T-helper 9 cell (primary cell): ENCODE measurements at places on chromosomes 3 and 15.

GRCh38 chr3:72606005-72606800 lies 242.0 kb downstream of the SHQ1 start:
- no peak for DNase-seq

GRCh38 chr15:39140060-39140604 lies 440.7 kb upstream of the THBS1 start:
- DNase-seq = no peak

DNA sequence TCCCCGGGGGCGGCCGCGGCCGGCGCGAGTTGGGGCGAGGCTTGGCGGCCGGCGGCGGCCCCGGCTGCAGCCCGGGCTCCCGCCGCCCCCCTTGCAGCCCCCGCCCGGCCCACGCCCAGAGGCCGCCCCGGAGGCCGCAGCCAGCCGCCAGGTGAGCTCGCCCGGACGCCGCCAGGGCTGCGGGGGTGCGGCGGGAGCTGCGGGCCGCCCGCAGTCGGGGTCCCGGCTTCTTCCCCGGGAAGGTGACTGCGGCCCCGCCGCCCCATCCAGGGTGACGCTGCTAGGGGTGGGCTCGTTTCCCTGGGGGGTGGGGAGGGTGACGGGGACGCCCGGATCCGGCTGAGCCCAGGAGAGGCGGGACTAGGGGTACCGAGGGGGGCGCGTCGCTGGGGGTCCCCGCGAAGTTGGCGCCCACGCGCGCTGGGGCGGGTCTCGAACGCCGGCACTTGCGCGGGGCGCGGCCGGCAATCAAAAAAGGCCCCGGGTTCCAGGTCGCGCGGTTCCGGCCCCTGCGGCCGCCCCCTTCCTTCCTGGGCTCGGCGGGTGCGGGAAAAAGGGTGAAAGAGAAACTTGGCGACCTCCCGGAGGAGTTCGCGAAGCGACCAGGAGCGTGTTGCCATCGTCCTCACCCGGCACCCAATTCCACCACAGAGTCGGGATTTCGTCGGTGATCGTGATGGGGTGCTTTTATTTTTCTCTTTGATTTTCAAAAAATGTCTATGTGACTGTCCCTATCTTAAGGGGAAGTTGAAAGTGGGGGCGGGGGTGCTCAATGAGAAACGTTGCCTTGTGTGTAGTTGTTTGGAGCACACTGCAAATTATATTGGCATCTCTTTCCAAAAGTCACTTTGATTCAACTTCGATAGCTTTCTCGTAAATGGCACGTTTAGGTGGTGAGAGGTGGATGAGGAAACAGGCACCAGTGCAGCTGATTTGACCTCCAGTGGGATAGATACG lies 619 bp downstream of the ATXN7 start:
- DNase-seq = peak; percentile 38

DNA sequence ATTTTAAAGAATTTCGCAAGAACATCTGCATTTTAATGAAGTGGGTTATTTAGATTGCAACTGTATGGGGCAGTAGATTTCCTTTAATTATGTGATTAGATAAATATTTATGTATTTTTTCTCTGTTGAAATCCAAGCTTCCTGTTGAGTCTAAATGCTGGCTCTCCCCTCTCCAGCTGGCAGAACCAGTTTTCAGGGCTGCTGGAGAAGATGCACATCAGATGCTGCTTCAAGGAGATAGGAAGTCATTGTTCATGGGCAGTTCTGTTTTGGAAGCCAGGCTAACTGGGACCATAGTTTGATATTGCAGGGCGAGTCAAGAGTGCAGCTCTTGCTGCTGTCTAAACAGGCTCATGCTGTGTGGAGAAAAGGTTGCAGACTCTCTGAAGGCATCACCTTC lies 97.4 kb downstream of the SLC9A9 start:
- no peak for DNase-seq

DNA sequence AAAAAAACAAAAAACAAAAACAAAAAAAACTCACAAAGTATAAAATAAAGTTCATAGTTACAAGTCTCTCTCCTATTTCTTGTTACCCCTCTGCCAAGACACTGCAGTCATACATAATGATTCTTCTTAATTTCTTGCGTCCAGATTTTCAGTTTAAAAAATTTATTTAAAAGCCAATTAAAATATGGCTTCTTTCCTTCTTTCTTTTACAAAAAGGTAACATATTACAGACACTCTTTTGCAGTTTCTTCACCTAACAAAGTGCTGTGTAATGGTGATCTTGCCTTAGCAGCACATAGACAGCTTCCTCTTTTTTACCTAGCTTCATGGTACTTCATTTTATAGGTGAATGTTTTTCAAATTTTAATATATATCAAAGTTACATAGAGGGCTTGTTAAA lies 136.1 kb upstream of the SGO1 start:
- DNase-seq = no peak

DNA sequence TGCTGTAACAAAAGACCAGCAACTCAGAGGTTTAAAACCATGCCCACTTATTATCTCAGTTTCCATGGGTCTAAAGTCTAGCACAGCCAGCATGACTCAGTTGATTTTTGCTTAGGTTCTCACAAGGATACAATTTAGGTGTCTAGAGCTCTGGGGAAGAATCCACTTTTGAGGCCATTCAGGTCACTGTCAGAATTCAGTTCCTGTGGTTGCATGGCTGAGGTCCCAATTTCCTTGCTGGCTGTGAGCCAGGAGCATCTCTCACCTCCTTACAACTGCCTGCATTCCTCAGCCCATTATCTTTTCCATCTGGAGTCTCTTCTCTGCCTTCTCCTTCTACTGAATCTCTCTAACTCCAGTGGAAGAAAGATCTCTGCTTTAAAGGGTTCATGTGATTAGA lies 240.5 kb upstream of the CFAP20DC start:
- no peak for DNase-seq

DNA sequence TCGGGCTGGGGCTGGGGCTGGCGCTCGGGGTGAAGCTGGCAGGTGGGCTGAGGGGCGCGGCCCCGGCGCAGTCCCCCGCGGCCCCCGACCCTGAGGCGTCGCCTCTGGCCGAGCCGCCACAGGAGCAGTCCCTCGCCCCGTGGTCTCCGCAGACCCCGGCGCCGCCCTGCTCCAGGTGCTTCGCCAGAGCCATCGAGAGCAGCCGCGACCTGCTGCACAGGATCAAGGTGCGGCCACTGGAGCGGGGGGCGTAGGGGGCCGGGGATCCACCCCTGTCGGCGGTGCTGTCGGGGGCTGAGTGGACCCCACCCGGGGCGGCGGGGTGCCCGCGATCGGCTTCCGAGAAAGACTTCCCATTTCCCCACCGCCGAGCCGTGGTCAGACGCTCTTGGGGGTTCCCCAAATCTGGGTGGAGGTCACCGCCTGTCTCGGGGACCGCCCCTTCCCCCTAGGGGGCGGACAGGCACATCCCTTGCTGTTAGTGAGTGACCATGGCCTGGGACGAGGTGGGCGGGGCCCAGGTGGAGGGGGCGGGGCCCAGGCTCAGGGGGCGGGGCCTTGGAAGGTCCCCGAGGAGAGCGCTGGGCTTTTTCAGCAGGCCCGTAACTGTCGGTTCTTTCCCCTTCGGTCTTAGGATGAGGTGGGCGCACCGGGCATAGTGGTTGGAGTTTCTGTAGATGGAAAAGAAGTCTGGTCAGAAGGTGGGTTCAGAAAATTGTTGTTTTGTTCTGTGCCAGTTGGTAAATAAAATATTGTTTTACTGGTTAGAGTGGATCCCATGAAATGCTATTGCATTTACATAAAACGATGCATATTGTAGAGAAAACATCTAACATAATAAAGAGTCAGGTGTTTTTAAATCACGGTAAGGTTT lies 578 bp downstream of the LACTB start:
- DNase-seq = peak; percentile 55

GRCh38 chr3:195212749-195213375 lies 58.1 kb downstream of the XXYLT1 start:
- no peak for DNase-seq

DNA sequence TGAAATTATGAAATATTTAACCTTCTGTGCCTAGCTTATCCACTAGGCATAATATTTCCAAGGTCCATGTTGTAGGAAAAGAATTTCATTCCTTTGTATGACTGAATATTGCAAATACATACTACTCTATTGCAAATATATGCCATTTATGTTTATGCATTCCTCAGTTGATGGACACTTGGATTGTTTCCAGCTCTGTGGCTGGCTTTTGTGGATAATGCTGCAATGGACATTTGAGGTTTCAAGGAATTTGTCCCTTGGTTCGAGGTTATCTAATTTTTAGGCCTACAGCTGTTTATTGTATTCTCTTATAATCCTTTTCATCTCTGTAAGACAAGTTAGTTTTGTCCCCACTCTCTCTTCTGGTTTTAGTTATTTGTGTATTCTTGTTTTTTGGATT lies 7.7 kb upstream of the AADACL2 start:
- DNase-seq = no peak

GRCh38 chr15:38514601-38515000 lies 50.0 kb downstream of the RASGRP1 start:
- no peak for DNase-seq

GRCh38 chr3:110454066-110454465 lies 617.5 kb upstream of the NECTIN3 start:
- DNase-seq = no peak

- DNase-seq = no peak
These were observed 65.9 kb upstream of the TMEM108 start for GRCh38 chr3:132972333-132972732.

DNA sequence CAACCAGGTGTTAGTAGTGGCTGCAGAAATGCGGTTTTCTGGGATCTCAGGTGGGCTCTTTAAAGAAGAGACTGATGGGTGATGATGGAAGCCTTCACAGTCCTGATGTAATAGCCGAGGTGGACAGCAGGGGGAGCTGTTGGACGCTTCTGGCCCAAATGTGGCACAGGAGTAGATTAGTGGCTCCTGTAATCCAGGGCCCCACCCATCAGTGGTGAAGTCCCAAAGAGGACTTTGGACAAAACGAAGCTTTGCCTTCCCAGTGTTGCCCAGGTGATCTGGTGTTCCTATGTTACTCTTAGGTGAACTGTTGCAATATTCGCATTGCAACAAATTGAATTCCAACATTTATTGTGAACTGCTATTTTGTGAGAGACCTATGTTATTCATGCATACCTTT lies 31.8 kb upstream of the MYZAP start:
- peak; percentile 60 for DNase-seq

GRCh38 chr3:99817047-99817436 lies 620 bp upstream of the CMSS1 start:
- no peak for DNase-seq

GRCh38 chr3:58659051-58659675 lies 7.4 kb downstream of the FAM3D start:
- DNase-seq = no peak

GRCh38 chr3:13380971-13381370 lies 39.2 kb downstream of the NUP210 start:
- DNase-seq = no peak

DNA sequence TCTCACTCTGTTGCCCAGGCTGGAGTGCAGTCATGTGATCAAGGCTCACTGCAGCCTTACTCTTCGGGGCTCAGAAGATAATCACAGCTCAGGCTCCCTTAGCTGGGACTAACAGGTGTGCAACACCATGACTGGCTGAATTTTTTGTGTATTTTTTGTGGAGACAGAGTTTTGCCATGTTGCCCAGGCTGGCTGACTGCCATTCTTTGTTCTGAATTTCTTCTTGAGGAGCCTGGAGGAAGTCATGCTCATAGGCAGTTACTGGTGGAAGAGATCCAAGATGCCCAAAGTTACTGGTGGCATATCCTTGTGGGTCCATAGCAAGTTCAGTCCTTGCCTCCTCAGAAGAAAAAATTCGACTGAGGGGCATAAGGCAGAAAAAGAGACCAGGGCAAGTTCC lies 16.6 kb upstream of the UBP1 start:
- DNase-seq = no peak

GRCh38 chr3:107430996-107431245 lies 53.7 kb downstream of the CCDC54 start:
- DNase-seq = peak; percentile 6

- DNase-seq = no peak
These were observed 31.8 kb downstream of the LPP start for GRCh38 chr3:188185717-188186251.

- no peak for DNase-seq
These were observed 6.6 kb downstream of the CBLB start for GRCh38 chr3:105862217-105862616.

- DNase-seq = no peak
These were observed 87.3 kb downstream of the DHX30 start for GRCh38 chr3:47890126-47890827.

GRCh38 chr15:31571676-31572075 lies 245.0 kb downstream of the KLF13 start:
- DNase-seq = no peak

DNA sequence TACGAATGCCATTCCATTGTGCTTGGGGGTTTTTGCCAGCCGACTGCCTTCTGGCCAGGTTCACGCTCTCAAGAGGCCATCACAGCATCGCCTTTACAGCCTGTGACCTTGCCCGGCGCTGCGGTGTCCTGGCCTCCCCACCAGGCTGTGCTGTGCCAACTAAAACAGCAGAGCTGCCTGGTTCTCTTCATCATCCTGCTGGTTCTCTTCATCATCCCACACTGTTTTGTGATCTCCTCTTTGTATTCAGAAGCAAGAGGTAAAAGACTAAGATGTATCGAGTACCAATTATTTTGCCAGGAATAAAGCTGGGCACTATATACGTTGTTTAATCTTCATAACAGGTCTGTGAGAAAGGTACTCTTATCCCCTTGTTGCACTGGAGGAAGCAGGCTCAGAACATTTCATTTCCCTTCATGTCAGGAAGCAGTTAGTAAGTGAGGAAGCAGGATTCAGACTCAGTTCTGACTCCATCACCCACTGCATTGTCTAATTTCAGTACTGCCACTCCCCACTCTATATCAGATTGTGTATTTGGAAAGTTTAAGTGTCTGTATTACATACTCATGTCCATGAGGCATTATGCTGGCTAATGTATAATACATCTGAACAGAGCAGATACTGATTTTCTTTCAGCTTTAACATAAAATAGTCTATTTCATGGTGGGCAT lies 92.7 kb downstream of the LRRC28 start:
- peak; percentile 21 for DNase-seq

GRCh38 chr3:94291686-94292085 lies 228.8 kb downstream of the NSUN3 start:
- no peak for DNase-seq

GRCh38 chr3:103393395-103394186 lies 958.8 kb downstream of the ZPLD1 start:
- no peak for DNase-seq

- DNase-seq = no peak
These were observed 40.3 kb upstream of the PTPRG start for GRCh38 chr3:61520966-61521628.

GRCh38 chr15:61070111-61070901 lies 158.8 kb downstream of the RORA start:
- no peak for DNase-seq

DNA sequence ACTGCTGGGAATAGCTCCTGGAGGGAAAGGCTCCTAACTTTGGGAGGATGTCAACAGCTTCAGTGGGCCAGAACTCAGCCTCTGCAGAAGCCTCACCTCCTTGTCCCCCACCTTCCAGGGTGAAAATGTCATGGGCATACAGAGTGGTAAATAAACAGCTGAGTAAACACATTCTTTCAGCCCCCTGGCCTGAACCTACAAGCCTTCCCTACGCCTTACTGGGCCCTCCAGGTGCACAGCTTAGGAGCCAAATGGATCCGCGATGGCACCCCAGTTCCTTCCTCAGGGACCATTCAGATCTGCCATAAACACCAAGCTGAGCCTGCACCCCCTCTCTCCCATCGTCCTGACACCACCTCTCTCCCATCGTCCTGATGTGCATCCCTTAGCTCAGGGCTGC lies 126.2 kb upstream of the IGF1R start:
- no peak for DNase-seq

- DNase-seq = no peak
These were observed 11.8 kb upstream of the SGO1 start for GRCh38 chr3:20197775-20198174.

- peak; percentile 61 for DNase-seq
These were observed 10.2 kb upstream of the KCNMB3 start for GRCh38 chr3:179260949-179261765.
